ENCODE measurements at places on chromosomes 7 and 10. TPM values are rescaled to one million over a fixed set of nuclear protein-coding genes. Genes with fewer than 3 reads are reported as not detected.
A peak's percentile ranks its signal among the peaks of the same experiment; 100 is the strongest.

Gene CALD1
- total RNA-seq, result 335 TPM

Gene CUZD1
- total RNA-seq, result 1.8 TPM

Gene PRSS37
- total RNA-seq, result not detected

GRCh38 chr7:95907337-95907736, 135.0 kb downstream of the DYNC1I1 start:
- DNase-seq, result no peak

- DNase-seq, result no peak
These were observed 448.2 kb upstream of the FOXK1 start for GRCh38 chr7:4233621-4234497.

GRCh38 chr7:156196649-156197048, 384.4 kb upstream of the SHH start:
- DNase-seq, result no peak

- no peak for DNase-seq
These were observed 154.1 kb upstream of the ZMIZ1 start for GRCh38 chr10:78914502-78915189.

GRCh38 chr7:134660961-134661376, 14.3 kb downstream of the BPGM start:
- no peak for DNase-seq

DNA sequence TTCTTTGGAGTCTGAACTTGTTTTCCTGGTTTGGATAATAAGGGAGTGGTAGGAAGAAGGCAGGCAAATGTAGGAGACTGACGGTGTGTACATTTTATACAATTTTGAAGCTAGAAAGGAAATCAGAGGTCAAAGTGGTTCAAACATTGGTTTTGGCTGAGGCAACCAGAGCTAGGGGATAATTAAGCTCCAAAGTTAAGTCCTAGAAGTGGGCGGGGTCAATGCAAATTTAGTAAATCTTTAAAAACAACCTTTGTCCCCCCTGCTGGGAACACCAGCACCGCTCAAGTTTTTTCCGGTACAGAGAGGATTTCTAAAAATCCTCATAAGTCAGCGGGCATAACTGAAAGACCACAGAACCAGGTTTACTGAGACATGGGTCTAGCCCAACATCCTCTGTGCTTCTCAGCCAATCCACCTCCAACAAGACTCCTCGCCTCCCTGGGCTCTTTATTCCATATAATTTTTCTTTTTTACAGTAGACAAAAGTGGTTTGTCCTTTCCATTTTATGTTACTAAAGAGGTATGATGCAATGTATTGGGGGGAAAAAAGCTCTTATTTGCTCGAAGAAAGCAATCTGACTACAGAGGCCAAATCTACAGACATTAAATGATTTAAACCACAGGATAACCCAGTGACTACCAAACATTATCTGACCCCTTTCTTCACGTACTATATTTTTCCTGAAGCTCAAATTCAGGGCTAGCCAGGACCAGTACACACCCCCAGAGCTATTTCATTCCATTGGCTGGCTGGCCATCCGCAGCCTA, 1.6 kb downstream of the GLUD1 start:
- no peak for DNase-seq

DNA sequence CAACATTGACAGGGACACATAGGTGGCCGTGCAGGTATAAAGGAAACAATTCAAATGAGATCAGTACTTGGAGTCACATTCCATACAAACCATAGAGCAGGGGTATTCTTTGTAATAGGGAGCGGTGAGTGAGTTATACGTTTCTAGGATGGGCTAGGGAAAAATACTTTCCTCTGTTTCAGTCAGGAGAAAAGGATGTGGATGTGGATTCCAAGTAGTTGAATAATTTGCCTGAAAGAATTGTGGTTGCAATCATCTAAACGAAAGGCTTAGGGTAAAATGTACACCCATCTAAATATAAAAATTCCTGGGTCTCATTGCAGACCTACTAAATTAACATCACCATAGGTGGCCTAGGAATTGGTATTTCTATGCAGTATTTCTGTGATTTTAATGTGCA, 270.7 kb upstream of the IGFBP3 start:
- DNase-seq, result no peak

DNA sequence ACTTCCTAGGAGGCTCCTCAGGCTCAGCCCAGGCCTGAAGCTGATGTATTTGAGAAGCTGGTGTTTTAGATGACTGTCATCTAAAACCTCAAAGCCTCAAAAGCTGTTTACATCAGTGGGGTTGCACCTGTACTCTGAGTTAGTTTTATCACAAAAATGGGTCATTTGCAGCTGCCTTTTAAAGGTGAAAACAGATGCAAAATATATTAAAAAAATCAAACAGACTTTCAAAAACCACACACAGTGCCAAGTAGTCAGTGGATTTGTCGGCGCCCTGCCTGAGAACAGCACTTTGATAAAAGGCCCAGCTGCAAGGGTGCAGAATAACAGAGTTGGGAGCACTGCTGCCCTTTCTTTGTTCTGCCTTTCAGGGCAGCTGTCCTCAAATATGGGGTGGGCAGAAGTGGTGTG, 103.0 kb downstream of the VOPP1 start:
- DNase-seq, result no peak

DNA sequence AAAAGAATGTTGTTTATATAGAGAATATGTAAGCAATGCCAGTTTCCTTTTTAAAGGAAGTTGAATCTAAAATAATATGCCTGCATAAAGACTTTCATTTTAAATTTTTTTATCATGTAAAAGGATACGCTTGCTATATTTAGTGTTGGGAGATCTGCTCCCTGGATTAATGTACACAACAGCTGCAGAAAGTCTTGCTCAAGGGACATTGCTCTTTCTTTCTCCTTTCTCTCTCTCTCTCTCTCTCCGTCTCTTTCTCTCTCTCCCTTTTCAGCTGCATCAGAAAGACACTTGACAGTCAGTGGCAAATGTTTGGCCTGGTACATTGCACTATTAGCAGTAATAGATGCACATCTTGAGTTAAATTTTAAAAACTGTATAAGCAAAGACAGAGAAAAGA, 739 bp downstream of the MYPN start:
- DNase-seq, result no peak

GRCh38 chr7:131354390-131354789, 26.7 kb downstream of the MKLN1 start:
- DNase-seq, result no peak

DNA sequence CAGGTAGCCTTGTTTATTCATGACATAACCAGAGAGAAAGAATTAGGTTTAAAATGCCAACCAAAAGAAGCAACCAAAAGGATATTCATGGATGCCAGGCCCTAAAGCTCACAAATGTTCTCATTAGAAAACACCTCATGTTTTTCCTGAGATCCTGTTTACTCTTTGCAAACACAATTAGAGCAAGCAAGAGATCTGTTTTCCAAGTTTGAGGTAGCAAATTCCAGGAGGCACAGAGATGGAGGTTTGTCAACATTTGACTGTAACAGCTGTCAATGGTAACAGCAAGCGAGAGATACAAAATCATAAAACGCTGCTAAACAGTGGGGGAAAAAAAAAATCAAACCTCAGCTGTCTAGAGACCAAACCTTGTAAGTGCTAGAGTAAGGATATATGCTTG, 182.2 kb downstream of the PLXDC2 start:
- no peak for DNase-seq

DNA sequence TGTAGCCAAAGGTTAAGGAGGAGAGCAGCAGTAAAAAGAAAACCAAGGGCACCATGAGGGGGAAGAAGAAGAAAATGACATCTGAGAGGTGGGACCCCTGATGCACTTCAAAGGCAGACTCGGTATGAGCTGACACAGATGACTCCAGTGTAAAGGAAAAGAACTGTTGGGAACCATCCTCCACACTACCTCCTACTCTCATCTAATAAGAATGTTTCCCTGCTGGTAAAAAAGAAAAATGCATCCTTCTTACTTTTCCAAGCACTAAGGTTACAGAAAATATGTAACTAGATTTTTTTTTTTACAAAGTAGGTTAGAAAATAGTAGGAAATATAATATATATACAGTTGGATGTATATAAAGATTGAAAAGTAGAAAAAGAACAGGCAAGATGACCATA, 16.9 kb downstream of the TAS2R41 start:
- no peak for DNase-seq

DNA sequence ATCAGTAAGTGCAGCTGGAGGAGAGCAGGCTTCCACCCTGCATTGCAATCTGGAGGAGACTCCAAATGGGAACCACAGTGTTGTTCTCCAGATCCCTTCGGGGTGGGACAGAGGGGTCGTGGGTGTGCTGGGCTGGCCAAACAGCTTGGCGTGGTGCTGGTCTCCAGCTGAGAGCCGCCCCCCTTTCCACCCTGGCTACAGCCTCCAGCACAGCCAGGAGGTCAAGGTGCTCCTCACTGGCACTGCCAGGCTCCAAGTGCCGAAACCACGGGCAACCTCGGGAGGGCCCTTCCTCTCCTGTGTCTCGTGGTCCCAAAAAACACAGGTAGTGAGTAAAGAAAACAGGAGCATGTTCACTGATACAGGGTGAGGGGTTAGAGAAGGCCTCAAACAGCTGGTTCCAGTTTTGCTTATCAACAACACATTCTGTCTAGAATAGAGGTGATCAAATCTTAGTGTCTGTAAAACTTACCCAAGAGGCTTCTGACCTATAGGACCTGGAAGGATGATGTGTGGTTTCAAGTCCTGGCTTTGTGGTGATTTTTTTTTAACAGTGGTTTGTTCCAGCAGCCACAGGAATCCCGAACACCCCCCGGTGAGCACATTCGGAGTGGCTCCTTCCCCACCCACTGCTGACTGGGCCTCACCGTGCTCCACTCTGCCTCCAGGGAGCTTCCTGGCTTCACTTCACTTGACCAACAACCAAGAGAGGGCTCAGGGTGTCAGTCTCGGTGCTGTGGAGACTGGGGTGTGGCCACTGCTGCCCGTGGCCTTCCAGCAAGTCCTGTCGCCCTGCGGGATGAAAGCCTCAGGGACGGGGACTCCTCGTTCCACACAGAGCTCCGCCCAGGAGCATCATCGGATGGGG, 31.2 kb upstream of the EN2 start:
- DNase-seq, result no peak

DNA sequence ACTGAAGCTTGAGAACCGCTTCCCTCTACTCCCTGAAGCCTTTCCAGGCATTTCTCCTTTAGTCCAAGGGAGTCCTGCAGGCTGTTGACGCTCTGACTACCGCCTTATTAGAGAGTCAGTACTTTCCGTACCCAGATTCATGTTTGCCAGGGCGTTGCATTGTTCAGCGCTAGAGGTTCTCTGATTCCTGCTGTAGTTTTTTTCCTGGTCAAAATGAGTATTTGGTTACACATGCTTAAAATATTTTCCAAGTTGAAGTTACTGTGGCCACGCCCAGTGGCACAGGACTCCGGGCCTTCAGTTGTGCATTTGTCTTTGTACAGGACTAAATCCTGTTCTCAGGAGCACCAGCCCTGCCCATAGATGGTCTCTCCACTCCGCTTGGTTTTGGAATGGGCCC, 7.9 kb downstream of the MTURN start:
- DNase-seq, result no peak

- no peak for DNase-seq
These were observed 17.5 kb downstream of the INPP5A start for GRCh38 chr10:132554991-132555647.

DNA sequence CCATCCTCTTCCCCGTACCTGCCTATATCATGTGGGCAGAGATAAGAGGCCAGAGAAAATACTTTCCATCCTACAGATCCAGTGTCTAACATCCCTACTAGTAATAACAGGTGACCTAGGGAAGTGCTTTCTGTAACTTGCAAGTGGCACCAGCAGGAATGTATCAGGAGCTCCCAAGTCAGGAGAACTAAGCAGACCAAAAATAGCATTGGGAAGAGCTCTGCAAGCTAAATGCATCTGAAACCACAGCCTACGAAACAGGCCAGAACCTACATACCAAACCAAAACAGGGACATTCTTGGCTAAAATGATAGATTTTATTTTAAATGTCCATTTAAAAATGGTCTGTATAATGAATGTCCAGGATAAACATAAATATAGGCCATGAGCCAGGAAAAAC, 680.8 kb downstream of the PHTF2 start:
- DNase-seq, result no peak

DNA sequence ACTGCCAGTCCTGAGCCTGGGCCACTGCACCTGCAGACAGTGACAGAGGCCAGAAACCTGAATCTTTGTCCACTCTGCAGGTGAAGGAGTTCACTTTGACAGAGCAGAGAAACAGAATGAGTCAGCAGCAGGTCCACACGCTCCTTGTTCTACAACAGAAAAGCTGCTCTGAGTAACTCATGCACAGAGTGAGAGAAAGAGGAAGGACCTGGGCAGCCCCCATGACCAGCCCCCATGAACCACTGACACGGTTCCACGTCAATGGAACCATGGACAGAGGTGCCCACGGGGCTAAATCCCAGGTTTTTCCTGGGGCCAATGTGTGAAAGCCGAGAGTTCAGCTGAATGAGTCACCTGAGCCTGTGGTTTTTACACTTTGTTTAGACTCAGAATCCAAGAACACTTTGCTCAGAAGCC, 40.8 kb upstream of the CTBP2 start:
- no peak for DNase-seq

GRCh38 chr10:132865171-132865631, 77.2 kb downstream of the CFAP46 start:
- peak; percentile 27 for DNase-seq

GRCh38 chr7:75916259-75916658, 1.3 kb downstream of the POR start:
- no peak for DNase-seq

- DNase-seq, result no peak
These were observed 104.7 kb upstream of the KLF14 start for GRCh38 chr7:130838738-130839137.

- DNase-seq, result no peak
These were observed 26.6 kb downstream of the ZNF775 start for GRCh38 chr7:150405584-150406311.

DNA sequence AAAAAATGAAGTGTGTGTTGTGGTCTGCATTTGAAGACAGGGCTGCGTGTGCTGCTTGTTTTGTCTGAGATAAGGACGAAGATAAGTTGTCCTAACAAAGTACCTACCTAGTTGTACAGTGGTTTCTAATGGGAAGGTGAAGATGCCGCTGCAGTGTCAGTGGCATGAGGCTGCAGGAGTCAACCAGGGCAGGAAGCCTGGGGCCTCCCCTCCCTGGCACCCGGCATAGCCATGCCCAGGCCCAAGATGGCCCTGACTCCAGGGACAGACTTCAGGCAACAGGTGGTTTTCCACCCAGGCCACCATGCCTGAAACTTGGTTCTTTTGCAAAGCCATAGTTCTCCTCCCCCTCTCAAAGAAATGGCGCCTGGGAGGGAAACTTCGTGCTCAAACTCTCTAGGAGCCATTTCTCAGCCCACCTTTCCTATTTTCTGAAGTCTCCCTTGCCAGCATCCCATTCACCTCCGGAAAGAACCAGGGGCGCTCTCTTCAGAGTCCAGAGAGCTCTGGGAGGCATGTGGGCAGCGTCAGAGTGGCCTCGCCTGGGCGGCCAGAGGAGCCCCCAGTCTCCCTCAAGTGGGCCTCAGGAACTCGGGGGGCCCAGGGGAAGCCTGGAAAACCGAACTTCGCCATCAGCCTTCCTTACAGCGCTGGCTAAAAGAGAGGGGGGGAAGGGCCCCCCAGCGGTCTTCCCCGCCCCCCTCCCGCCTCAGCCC, 2.1 kb upstream of the KAT6B start:
- no peak for DNase-seq
